ENCODE measurements at places on chromosomes 5 and 9. TPM values are rescaled to one million over a fixed set of nuclear protein-coding genes. Genes with fewer than 3 reads are reported as not detected.

GOLM1 gene
- total RNA-seq, result 19.6 TPM

PCDHB16 gene
- 5.0 TPM for total RNA-seq

ZBTB26 gene
- 5.8 TPM for total RNA-seq

EDIL3 gene
- total RNA-seq, result 143 TPM

HMMR gene
- total RNA-seq, result 0.14 TPM
